ENCODE measurements at places on chromosomes 6 and 20.

DNA sequence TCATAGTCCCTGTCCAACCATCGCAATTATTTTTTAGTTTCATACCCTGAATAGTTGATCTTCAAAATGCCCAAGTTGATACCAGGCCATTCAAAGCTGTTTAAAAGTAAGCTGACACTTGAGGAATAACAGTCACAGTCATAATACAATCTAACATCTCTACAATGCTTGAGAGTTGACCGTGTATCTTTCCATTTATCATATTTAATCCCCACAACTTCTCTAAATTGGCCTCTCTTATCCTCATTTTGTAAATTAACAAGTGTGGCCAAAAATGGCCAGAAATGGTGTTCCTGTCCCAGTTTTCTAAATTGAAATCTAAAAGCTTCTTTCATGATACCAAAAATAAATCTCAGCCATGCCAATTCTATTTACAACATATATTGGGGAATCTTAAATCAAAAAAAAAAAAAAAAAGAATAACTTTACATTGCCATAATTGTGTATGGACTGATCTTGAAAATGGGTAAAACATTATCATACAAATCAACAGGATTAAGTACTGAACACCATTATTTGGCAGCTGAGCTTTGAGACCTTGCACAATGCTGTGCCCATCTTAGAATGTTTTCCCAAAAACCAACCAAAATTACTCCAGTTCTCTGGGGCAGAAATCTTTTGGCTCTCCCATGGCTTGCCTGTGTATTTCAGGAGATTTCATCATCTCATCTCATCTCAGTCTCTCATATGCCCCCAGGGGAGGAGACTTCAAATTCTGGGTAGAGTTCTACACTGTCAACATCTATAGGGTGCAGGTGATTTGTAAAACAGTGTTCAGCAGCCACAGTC, 448.7 kb upstream of the JARID2 start:
- peak; percentile 71 for DNase-seq

DNA sequence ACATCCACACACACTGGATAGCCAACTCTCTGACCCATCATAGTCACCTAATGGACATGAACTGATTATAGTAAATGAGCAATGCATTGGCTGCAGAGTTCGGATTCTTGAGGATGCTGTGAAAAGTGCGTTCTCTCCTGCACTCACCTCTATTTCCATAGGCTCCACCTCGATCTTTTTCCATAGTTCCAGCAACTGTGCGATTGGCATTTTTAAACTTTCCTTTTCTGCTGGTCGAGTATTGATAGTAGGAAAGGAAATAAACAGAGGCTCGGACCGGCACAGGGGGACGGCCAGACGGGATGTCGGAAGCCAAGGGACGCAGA, 94.4 kb downstream of the RNASET2 start:
- no peak for DNase-seq

DNA sequence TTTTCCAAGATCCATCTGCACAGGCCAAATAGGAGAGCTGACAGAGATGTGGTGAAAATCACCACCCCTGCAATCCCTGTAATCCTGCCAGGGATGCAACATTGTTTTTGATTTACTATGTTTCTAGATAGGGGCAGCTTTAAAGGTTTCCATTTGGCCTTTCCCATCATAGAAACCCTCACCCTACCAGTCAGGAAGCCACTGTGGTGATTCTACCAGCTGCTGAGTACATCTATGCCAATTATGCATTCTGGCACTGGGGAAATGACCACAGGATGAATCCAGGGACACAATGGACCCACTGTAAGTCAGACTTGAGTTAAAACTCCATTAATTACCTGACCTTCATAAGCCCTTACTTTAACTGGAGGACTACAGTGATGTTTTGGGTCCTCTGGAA, 130.4 kb downstream of the TNFRSF21 start:
- no peak for DNase-seq

GRCh38 chr6:104958178-104959025, 1.5 kb downstream of the LIN28B start:
- no peak for DNase-seq

- DNase-seq = no peak
Measured at GRCh38 chr6:110660066-110660655, 155.1 kb downstream of the CDK19 start.

- peak; percentile 29 for DNase-seq
Measured at GRCh38 chr6:79946272-79947190, 822 bp downstream of the ELOVL4 start.

- no peak for DNase-seq
Measured at GRCh38 chr6:33428224-33428965, 8.5 kb downstream of the SYNGAP1 start.
